ENCODE measurements at places on chromosomes 2 and 18. TPM values are rescaled to one million over a fixed set of nuclear protein-coding genes. Genes with fewer than 3 reads are reported as not detected.

Gene TDRD15
- total RNA-seq = not detected

Gene SPP2
- not detected for total RNA-seq

Gene ELOA2
- total RNA-seq = not detected

Gene TPO
- total RNA-seq = not detected

Gene CYBRD1
- total RNA-seq = 497 TPM
